ENCODE measurements at places on chromosomes 2 and 18. TPM values are rescaled to one million over a fixed set of nuclear protein-coding genes. Genes with fewer than 3 reads are reported as not detected.

VWC2L gene
- 5.6 TPM for polyA plus RNA-seq

LAMA3 gene
- polyA plus RNA-seq = 7.7 TPM

PTRHD1 gene
- 46.9 TPM for polyA plus RNA-seq

KRTCAP3 gene
- polyA plus RNA-seq = 5.2 TPM

POTEJ gene
- not detected for polyA plus RNA-seq

C2orf80 gene
- polyA plus RNA-seq = 31.0 TPM

DSG2 gene
- polyA plus RNA-seq = 1.3 TPM

IL1R2 gene
- polyA plus RNA-seq = not detected
